Activated CD4-positive, alpha-beta memory T cell treated with anti-CD3 and anti-CD28 coated beads for 36 hours (primary cell): ENCODE measurements at places on chromosomes 13 and 19. TPM values are rescaled to one million over a fixed set of nuclear protein-coding genes. Genes with fewer than 3 reads are reported as not detected.

GATAD2A gene
- 114 TPM for total RNA-seq

IGFL1 gene
- total RNA-seq = not detected

DACT3 gene
- 3.0 TPM for total RNA-seq

ZNF607 gene
- 7.0 TPM for total RNA-seq

ARL11 gene
- total RNA-seq = 0.34 TPM

KIR2DL3 gene
- not detected for total RNA-seq

GRCh38 chr13:42650506-42650905 is 76.6 kb downstream of the TNFSF11 start:
- no peaks in the 10 kb centered on the region for H3K36me3 ChIP-seq
- peaks cover 34% of the 10 kb centered on the region for H3K27me3 ChIP-seq
- no peak overlapping the region for H3K4me3 ChIP-seq
- H3K4me1 ChIP-seq = no peaks in the 10 kb centered on the region
- no peak for DNase-seq

DNA sequence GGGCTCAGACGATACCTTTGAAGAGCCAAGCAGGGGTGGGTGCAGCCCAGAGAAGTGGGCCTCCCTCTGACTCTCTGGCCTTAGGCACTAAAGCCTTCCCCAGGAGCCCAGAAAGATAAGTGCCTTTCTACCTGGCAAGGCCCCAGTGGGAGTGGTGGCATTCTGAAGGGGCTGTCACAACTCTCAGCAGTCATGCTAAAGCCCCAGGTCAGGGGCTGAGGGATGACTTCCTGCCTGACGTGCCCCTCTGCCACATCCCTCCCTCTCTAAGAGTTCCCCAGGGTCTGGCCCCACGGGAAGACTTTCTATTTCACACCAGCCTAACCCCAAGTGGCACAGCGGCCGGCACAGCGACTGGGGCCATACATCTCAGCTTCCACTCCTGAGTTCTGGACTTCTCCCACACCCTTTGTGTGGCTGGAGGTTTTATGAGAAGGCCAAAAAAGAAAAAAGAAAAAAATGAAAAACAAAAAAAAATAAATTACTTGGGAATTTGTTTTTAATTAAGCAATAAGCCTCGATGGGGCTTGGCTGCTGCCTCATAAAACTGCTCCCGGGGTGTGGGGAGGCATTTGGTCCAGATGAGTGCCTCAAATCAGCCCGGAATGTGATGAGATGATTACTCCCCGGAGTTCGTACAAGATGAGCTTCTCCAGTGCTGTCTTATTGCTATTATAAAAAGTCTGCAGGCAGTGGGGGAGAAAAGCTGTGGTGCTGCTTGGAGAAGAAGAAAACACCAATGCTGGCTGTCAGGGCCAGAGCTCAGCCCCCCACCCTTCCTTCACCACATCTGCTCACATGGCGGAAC is 28.5 kb upstream of the PLEKHF1 start:
- H3K36me3 ChIP-seq = no peaks in the 10 kb centered on the region
- no peak overlapping the region for H3K27ac ChIP-seq
- DNase-seq = no peak

DNA sequence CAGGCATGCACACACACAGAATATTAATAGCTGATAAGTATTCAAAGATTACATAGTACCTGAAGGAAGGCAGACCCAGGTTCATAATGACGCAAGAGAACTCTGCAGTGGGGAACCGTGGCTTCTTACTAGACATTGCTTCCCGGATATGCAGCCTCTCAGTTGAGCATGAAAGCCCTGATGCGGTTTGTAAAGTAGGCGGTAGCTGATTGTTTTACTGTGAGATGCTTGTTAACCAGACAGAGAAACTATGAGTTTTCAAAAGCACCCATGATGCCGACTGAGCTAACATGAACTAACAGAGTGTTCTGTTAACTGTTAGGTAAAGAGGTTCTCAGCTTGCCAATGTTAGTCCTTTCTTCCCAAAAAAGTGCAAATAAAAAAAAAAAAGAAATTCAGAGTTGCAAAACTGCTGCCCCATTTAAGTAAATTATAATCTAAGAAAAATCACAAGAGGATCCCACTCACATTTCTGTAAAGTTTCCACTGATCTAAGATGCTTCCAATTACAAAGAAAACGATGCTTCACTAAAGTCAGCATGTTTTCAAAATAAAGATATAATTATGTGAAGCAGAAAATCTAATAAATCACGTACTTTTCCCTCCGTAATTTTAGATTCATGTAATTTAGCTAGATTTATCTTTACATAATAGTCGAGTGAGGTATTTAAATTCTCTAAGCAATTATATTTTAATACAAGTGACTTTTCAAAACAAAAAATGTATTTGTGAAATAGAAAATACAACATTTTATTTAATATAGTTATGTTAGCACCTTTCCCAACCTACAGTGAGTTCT is 2.2 kb downstream of the FLT1 start:
- H3K27me3 ChIP-seq = peaks cover 49% of the 10 kb centered on the region
- H3K36me3 ChIP-seq = peaks cover 3% of the 10 kb centered on the region
- peak overlapping the region; percentile 42 for H3K27ac ChIP-seq
- H3K4me1 ChIP-seq = peaks cover 10% of the 10 kb centered on the region
- H3K4me3 ChIP-seq = peak overlapping the region; percentile 70
- peak; percentile 68 for DNase-seq

- no peaks in the 10 kb centered on the region for H3K36me3 ChIP-seq
- H3K4me1 ChIP-seq = peaks cover 2% of the 10 kb centered on the region
- H3K27ac ChIP-seq = no peak overlapping the region
- no peak overlapping the region for H3K4me3 ChIP-seq
Observed at GRCh38 chr19:41758846-41759245, 3.5 kb downstream of the CEACAM6 start.

DNA sequence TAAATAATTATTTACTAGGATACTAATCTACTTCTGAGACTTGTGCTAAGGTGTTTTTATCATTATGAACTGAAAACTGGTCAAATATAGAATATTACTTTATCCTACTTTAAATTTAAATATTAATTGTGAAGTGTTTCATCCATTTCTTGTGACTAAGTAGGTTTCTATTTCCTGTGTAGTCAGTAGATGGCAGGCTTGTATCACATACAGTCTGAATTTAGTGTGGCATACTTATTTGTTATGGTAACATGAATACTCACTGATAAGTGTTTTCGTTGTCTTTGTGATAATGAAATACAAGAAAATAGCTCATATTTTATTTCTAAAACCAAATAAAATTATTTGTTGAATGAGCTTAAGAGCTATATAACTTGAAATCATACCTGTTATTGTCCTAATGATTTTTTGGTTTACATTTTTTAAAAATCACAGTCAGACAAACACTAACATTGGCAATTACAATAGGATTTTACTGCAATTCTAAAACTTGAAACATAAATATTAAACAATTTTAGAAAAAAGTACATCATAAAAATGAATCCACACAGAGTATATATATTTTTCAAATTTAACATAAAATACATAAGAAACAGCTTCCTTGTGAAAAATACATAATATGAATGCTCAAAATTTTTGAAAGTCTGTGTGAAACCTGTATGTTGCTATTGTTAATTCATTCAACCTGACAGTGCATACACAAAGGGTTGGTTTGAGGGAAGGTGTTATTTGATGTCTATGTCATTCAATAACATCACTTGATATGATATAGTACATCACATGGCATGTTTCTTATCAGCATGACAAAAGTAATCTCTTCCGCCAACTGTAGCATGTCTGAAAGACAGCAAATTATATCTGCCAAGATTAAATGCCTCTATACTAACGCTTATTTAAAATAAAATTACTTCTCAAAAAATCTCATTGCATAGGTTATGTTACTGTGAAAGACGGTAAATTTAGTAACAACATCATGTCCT is 904.8 kb upstream of the PCDH20 start:
- H3K27me3 ChIP-seq = no peaks in the 10 kb centered on the region
- no peaks in the 10 kb centered on the region for H3K4me1 ChIP-seq
- DNase-seq = no peak
- H3K4me3 ChIP-seq = no peak overlapping the region
- no peaks in the 10 kb centered on the region for H3K36me3 ChIP-seq
- H3K27ac ChIP-seq = no peak overlapping the region

GRCh38 chr19:7888145-7888825 is at the start of gene LRRC8E:
TSS of gene LRRC8E (plus strand) at chr19:7888510. CDS start at chr19:7895604, 7,094 bp downstream.
- peaks cover 7% of the 10 kb centered on the region for H3K27me3 ChIP-seq
- H3K27ac ChIP-seq = no peak within 1 kb of the TSS
- DNase-seq = peak; percentile 53

GRCh38 chr19:34712395-34713261 is 21.4 kb upstream of the ZNF181 start:
- H3K36me3 ChIP-seq = peaks cover 7% of the 10 kb centered on the region
- H3K27ac ChIP-seq = no peak overlapping the region
- H3K27me3 ChIP-seq = peaks cover 15% of the 10 kb centered on the region
- H3K4me3 ChIP-seq = no peak overlapping the region
- no peaks in the 10 kb centered on the region for H3K4me1 ChIP-seq
- DNase-seq = peak; percentile 60

GRCh38 chr13:77988355-77988754 is 69.7 kb upstream of the EDNRB start:
- DNase-seq = no peak
- peaks cover 3% of the 10 kb centered on the region for H3K27me3 ChIP-seq
- no peaks in the 10 kb centered on the region for H3K36me3 ChIP-seq
- H3K27ac ChIP-seq = no peak overlapping the region

DNA sequence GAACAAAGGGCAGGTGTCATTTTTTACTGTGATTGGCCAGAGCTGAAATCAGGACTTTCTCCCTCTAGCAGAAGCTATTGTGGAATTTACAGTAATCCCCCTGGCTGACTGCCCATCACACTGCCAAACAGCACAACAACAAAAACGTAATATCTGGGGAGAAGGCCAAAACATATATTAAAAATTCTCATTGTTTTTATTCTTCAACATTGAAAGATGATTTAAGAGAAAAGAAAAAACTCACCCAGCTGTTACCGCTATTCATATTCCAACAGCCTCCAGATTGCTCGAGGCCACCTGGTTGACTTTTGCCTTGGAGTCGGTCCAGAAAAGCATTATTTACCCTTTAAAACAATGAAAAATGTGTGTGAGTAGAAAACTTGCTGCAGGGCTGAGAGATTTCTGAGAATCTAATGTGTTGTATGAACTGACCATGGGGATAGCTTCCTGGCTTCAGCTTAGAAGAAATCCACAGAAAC is 97.2 kb downstream of the EPSTI1 start:
- peaks cover 5% of the 10 kb centered on the region for H3K4me1 ChIP-seq
- H3K36me3 ChIP-seq = peaks cover 11% of the 10 kb centered on the region
- DNase-seq = no peak
- H3K4me3 ChIP-seq = no peak overlapping the region
- no peak overlapping the region for H3K27ac ChIP-seq
- no peaks in the 10 kb centered on the region for H3K27me3 ChIP-seq

DNA sequence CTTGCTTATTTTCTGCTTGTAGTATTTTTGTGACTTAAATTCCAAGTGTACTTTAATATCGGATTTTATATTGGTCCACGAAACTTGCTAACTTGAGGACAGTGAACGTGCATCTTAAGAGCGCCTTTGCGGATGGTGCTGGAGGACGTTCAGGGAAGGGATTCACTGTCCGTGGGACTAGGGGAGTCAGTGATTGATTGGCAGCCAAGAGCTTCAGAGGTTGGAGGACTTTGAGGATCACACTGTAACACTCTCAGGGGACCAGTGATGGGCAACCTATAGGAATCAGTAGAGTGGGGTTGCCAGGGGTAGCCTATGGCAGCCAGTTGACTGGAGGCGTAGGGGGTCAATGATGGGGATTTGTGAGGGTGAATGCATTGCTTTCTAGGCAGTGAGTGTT is 516 bp downstream of the ZNF175 start:
- H3K4me3 ChIP-seq = peak overlapping the region; percentile 86
- H3K36me3 ChIP-seq = peaks cover 29% of the 10 kb centered on the region
- H3K27ac ChIP-seq = peak overlapping the region; percentile 70
- H3K27me3 ChIP-seq = peaks cover 3% of the 10 kb centered on the region
- no peak for DNase-seq

GRCh38 chr13:21033212-21033840 is 28.1 kb downstream of the LATS2 start:
- DNase-seq = no peak
- H3K36me3 ChIP-seq = no peaks in the 10 kb centered on the region
- no peak overlapping the region for H3K27ac ChIP-seq
- H3K4me3 ChIP-seq = no peak overlapping the region
- H3K4me1 ChIP-seq = no peaks in the 10 kb centered on the region

- DNase-seq = no peak
- H3K4me3 ChIP-seq = peak overlapping the region; percentile 84
- H3K36me3 ChIP-seq = peaks cover 28% of the 10 kb centered on the region
- peaks cover 16% of the 10 kb centered on the region for H3K4me1 ChIP-seq
- peak overlapping the region; percentile 96 for H3K27ac ChIP-seq
Observed at GRCh38 chr19:17216058-17216670, 1.0 kb downstream of the USE1 start.
